Cerebellar nuclear complex (tissue), 1 donor: ENCODE measurements at places on chromosomes 4 and X.

DNA sequence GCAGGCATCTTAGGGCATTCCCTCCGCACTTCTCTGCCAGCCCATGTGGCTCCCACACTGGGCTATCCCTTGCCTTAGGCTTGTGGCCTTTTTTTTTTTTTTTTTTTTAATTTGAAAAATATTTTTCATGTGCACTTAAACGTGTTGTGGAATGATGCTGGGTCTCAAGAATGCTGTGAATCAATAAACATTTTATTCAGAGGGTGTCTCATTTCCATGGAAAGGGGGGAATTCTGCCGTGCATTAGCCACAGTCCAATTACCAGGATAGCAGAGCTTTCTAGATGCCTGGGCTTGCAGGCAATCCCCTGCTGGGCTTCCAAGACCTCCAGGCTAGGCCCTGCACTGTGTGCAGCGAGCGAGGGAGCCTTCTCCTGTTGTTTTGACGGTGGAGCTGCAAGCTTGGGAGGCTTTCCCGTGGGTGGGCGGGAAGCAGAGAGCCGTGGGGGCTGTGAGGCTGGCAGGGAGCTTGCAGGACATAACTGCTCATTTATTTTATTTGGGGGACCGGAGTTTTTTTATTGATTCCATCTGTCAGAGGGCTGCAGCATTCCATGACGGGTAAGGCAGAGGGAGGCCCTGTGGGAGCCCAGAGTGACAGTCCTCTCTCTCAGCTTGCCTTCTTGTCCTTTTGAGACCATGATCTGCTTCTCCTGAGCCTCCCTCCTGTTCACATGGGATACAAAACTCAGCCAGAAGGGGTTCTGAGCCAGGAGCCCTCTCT, 2.6 kb upstream of the CPZ start:
- no peak for DNase-seq

DNA sequence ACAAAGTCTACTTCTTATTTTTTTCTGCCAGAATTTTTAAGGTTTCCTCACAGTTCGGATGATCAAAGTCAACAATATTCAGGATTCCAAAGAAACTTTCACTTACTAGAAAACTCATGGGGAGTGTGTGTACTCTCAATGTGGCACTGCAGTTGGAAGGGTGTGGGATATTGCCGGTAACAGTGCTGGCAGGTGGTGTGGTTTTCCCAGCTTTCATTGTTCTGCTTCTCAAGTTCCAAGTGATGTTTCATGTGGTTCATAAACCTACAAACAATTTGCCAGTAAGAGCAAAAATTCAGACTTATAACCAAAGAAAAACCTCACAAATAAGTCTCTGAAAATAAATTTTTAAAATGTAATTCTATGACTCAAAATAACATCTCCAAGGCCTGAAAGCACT, 39.8 kb downstream of the ZNF280C start:
- DNase-seq: no peak

GRCh38 chr4:2248044-2248780, 6.3 kb upstream of the HAUS3 start:
- no peak for DNase-seq

DNA sequence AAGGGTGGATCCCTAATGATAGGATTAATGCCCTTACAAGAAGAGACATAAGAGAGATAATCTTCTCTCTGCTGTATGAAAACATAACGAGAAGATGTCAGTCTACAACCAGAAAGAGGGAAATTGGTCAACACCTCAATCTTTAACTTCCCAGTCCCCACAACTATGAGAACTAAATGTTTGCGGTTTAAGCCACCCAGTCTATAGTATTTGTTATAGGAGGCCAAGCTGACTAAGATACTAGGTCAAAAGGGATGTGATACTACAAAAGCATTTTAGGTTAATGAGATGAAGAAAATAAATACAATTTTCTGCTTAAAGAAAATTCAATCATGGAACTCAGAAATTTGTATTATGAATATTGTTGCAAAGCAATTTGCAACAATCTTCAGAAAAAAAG, 55.4 kb upstream of the LHFPL1 start:
- no peak for DNase-seq

- no peak for DNase-seq
Measured at GRCh38 chr4:100804576-100805360, 286.9 kb upstream of the EMCN start.

- DNase-seq: no peak
Measured at GRCh38 chr4:188627892-188628291, 488.7 kb downstream of the TRIML1 start.

DNA sequence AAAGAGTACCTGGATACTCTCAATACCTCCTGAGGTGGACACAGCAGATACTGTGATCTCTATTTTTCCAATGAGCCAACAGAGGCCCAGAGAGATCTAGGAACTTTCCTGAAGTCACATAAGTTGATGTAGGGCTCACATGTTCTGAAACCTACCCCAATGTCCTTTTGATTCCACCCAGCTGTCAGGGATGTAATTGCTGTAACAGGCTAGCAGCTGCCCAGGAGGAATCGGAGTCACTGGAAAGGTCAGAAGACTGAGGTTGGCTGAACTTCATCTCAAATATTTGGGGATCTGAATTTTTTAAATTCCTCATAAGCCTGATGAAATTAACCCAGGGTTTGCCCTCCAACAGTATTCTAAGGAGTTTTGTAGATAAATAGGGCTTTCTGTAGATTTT, 52.5 kb upstream of the PROM1 start:
- DNase-seq: no peak

DNA sequence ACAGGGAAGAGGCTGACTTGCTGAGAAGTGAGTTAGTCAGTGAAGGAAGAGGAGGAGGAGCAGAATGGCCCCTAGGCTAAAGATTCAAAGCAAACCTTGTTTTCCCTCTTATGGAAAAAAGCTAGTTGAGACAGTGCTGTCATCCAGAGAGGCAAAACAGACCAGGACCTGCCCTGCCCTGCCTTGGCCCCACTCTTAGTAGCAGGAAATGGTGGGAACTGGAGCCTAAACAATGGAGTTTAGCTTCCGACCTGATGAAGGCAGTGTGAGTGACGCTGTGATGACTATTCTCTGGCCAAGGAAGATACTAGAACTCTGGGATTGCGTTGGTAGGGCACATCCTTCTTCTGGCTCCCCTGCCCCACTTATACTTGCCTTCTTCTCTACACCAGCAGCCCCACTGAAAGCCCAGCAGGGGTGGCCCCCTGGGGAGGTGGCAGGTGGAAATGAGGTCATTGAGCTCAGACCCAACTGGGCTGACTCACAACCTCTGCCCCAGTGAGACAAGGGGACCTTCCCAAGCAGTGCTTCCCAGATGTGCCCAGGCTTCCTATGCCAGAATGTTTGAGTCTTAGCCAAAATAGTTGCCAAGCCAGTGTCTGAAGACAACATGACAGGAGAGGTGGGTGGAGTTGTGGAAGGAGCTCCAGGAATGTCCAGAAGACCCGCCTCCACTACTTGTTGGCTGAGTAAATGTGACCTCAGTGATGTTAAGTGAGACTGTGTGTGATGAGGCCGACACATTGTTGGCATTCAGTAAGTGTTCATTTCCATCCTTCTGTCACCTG, 38.8 kb downstream of the MSN start:
- no peak for DNase-seq

DNA sequence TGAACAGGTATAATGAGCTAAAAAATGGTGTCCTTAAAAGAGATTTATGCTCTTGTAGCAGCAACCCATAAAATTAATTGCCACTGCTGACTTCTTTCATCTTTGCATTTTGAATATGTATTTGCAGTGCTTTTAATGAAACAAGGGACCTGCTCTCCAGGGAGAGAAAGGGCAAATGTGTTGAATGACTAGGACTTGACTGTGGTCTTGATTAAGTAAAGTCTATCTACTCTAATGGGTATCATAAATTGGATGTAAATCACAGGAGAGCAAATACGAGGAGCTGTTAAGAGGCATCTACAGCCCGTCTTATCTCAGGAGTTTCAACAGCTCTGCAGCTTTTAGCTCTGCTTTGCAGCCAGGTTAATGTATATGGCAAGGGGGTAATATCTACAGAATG, 216.4 kb downstream of the PALLD start:
- DNase-seq: no peak

- DNase-seq: no peak
Measured at GRCh38 chr4:3860061-3860912, 94.1 kb downstream of the ADRA2C start.

- DNase-seq: no peak
Measured at GRCh38 chr4:82515705-82516104, 46.1 kb downstream of the TMEM150C start.

GRCh38 chr4:99712099-99712498, 54.5 kb upstream of the C4orf54 start:
- no peak for DNase-seq

- no peak for DNase-seq
Measured at GRCh38 chrX:136768469-136769084, 12.2 kb downstream of the ARHGEF6 start.

- DNase-seq: no peak
Measured at GRCh38 chr4:4395849-4396627, 9.1 kb downstream of the NSG1 start.

- no peak for DNase-seq
Measured at GRCh38 chrX:69505772-69506616, 1.9 kb downstream of the NALF2 start.

GRCh38 chrX:25156323-25156722, 140.6 kb upstream of the ARX start:
- no peak for DNase-seq

- no peak for DNase-seq
Measured at GRCh38 chr4:175637762-175638161, 174.3 kb downstream of the GPM6A start.

DNA sequence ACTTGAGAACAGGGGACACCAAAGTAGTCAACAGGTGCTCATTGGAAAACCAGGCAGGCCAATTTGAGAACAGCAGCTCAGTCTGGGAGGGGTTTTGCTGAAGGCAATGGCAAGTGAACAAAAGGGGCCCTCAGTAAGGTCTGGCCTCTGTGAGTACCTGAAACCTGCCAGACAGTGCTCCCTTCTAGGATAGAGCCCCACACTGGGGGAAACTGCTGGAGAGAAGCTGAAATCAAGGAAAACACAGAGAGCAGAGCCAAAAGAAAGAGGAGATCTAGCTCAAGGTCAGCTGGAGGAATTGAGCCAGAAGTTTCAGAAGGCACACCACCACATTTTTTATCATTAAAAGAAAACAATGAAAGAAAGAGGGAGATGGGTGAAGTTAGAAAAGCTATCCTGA, 28.2 kb downstream of the PNMA6E start:
- DNase-seq: no peak

GRCh38 chr4:174069848-174070330, 213.6 kb downstream of the FBXO8 start:
- no peak for DNase-seq

- no peak for DNase-seq
Measured at GRCh38 chr4:156790866-156791265, 180.7 kb downstream of the PDGFC start.

- DNase-seq: no peak
Measured at GRCh38 chr4:186852964-186853391, 129.3 kb upstream of the FAT1 start.

DNA sequence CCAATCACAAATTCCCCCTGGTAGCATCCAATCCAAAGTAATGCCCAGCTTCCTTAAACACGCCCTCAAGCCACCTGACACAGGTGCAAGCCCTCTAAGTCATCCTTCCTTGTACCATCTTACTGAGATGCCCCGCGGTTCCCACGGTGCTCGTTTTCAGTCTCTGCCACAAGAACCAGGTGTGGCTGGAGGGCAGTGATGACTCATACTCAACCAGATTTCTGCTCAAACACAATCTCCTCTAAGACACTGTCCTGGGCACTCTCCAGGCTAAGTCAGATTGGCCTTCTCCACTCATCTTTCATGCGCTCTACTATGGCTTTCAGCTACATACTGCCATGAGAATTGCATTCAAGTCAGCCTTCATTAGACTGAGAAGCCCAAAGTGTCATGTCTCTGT, 3.5 kb downstream of the SH3KBP1 start:
- DNase-seq: no peak

- DNase-seq: no peak
Measured at GRCh38 chrX:69389101-69389501, 115.0 kb upstream of the NALF2 start.

GRCh38 chr4:12723849-12724447, 760.2 kb downstream of the RAB28 start:
- no peak for DNase-seq

DNA sequence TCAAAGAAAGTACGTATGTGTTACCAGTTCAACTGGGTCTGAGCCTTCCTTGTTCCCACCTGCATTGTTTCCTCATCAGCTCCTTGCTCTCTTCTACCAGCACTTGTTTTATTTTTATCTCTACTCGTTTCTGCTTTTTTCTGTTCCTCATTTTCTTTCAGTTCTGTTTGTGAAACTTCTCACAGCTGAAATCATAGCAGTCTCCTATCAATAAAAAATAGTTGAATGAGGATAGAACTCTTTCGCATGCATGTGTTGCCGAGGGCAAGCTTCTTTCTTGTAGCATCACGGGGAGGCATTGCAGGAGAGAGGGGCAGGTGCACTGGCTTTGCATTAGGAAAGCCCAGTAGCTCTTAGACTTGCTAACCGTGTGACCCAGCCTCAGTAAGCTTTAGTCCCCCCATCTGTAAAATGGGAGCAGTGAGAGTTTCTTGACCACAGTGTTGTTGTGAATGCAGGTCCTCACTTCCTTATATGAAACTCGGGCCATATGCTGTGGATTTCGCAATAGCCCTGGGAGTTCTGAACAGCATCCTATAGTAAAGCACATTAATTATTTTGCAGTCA, 24.7 kb downstream of the OFD1 start:
- no peak for DNase-seq

DNA sequence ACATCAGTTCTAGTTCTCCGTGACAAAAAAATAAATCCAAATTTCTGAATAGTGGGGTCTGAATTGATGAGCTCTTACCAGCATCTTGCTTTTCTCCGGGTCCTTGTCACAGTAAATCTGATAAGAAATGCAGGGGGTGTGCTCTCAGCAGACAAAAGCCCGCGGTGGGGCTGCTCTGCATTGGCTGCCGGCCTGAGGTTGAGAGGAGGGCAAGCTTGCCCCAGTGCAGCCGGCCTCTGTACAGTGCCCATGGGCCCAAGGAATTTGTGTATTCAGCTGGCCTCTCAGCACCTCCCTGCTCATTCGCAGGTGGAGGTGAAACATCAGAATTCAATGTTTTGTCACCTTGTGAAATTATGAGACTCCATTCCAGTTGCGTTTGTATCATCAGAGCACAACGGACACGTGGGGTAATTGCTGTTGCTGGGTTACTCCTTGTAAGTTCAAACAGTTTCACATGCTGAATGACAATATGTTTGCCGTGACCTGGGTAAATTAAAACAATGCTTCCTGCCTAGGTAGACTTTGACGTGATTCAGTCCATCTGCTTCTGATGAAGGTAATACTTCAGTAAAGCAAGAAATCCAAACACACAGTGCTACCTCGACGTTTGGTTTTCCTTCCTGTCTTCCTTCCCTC, 596.4 kb downstream of the MID1IP1 start:
- no peak for DNase-seq

GRCh38 chr4:1227816-1228215, 21.1 kb downstream of the CTBP1 start:
- DNase-seq: no peak

DNA sequence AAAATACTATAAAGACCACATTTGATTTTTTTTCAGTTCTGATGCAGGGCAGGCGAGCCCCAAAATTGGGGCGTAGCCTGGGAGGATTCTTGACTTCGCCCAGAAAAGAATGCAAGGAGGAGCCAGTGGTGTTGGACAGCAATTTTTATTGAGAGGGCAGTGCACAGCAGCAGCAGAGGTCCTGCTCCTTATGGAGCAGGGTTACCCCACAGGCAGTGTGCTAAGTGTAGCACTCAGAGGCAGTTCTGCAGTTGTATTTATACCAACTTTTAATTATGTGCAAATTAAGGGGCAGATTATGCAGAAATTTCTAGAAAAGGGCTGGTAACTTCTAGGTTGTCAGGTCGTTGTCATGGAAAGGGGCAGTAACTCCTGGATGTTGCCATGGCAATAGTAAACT, 69.9 kb downstream of the GASK1B start:
- DNase-seq: no peak
